AG09309 (cell line): ENCODE measurements at places on chromosomes 4 and X.

- no peak for DNase-seq
Measured at GRCh38 chrX:18271725-18272124, 51.0 kb upstream of the BEND2 start.

DNA sequence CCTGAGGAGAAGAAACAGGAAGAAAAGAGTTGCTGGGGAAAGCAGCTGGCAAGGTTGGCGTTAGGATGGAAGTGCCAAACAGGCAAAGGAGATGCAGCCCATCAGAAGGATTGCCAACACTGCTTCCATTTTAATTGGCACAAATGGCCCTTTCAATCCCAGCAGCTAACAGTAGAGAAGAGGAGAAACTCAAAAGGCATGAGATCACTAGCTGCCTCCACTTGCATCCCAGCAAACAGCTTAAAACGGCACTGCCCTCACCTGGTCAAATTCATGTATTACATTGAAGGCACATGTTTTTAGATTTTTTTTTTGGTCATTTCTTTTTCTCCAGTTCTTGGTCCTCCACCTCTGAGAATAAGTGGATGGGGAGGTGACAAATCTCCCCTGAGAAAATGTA is 14.9 kb upstream of the LOC101059915 start:
- peak; percentile 24 for DNase-seq

DNA sequence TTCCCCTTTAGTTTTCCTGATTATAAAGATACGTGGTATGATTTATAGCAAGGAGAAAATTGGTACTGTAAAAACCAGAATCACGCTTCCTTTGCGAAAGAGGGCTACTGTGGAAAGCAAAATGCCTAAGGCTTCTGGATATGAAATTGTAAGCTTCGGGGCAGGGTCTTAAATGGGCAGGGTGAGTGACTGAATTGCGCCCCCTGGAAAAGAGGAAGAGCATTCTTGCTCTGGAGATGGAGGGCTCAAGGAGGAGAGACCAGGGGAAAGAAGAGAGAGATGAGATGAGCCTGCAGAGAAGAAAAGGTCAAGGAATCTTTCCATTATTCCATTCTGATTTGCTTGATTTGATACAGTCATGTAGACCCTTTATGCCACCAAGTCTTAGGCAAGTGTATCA is 13.1 kb upstream of the ETNPPL start:
- no peak for DNase-seq

- no peak for DNase-seq
Measured at GRCh38 chrX:67612231-67612630, 68.4 kb downstream of the AR start.

DNA sequence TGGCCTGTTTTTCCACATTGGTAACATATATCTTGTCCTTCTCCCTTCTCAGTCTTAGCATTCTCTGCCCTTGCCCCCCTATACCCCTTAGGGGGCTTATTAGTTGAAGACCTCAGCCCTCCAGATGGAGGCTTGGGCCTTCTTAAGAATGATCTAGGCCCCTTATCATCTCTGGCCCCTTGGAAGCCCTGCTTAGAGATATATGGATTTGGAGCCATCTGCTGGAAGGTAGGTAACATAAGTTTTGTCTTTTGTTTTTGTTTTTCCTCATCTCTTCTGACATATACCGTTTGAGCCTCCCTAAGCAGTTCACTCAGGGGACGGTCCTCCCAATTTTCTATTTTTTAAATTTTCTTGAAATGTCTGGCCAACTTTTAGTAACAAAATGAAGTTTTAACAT is 48.3 kb upstream of the NAP1L2 start:
- DNase-seq: no peak

DNA sequence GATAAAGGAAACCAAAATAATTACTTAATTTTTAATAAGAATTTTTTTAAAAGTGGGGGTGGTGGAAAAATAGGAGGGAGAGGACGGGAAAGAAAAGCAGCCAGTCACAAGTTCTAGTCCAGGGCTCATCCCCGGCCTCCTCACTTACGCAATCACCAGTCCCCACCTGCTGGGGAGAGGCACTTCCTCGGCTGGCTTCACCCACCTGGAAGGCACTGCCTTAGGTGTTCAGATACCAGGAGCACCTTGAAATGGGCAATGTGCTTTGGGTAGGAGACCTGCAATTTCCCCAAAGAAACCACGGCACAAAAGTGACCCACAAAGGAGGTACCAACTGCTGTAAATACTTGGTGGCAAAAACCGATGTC is 23.8 kb downstream of the AFAP1 start:
- DNase-seq: no peak
